Activated CD4-positive, alpha-beta T cell treated with anti-CD3 and anti-CD28 coated beads, Interleukin-2, amount 50 U/mL, for 1 hour (primary cell): ENCODE measurements at places on chromosomes 5 and 9.

GRCh38 chr5:56281489-56282165 is 48.5 kb upstream of the ANKRD55 start:
- DNase-seq = no peak

- DNase-seq = no peak
Observed at GRCh38 chr5:16777432-16777831, 158.7 kb downstream of the MYO10 start.

- no peak for DNase-seq
Observed at GRCh38 chr9:131522257-131523085, 8.6 kb downstream of the UCK1 start.

GRCh38 chr9:12778389-12778788 is 3.6 kb downstream of the LURAP1L start:
- DNase-seq = no peak

DNA sequence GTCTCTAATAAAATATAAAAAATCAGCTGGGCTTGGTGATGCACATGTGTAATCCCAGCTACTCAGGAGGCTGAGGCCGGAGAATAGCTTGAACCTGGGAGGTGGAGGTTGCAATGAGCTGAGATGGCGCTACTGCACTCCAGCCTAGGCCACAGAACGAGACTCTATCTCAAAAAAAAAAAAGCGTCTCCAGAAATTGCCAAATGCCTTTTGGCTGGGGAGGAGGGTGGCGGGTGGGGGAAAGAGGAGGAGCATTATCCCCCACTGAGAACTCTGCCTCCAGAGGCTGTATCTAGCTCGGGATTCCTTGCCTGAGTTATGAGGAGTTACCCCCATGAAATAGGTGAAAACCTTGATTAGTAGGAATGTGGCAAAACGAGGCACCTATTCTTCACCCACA is 4.8 kb downstream of the ROPN1L start:
- DNase-seq = no peak

- no peak for DNase-seq
Observed at GRCh38 chr5:122424132-122424531, 112.1 kb downstream of the SNCAIP start.

DNA sequence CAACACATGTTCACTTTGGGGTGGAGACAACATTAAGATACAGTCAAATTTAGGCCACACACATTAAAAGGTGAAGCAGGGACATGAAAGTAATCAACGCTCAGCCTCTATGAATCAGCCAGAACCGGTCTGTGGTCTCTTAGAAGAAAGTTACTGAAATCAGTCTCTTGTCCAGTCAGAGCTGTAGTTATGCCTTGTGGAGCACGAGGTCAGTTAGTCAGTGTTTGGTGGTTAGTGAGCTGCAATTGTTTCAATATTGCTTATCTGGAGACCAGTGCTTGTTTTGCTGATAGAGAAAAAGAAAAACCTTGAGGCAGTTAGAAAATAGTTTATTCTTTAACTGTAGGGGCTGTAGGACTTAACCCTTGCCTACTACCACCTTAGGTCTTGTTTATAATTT is 157.8 kb upstream of the RASEF start:
- DNase-seq = no peak

GRCh38 chr9:700365-701282 is 140.9 kb upstream of the DMRT1 start:
- no peak for DNase-seq

GRCh38 chr5:170252720-170253350 is 20.1 kb downstream of the C5orf58 start:
- no peak for DNase-seq

DNA sequence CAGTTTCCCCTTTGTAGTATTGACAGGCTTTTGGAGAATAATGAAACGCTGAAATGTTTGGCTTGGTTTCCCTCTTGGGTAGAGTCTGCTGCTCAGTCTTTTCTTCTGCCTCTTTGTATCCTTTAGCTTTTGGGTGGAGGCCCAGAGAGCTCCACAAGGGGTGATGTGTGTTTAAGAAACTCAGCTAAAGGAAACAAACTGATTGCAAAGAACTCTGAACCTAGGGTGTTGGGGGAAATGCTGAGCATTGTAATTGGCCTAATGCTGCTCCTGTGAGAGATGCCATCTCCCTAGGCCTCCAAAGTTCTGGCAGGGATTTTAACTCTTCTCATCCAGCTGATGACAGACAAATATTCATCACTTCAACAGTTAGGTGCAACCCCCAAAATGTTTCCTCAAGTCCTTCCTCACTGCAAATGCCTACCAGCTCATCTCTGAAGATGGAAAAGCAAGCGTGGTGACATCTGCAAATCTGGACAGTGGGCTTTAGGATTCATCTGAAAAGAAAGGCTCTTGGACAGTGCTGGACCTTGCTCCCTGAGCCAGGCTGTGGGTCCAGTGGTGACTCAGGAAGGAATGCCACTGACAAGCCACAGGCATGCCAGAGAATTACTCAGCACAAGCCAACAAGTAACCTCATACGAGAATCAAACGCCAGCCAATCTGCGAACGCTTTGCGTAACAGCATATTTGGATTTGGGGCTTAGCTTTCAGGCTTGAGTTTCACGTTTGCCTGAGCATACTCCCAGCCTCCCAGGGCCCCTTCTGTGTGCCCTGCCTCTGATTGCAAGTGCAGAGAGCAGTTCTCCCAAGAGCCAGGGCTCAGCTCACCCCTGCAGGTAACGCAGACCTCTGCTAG is 30.5 kb upstream of the ZSWIM6 start:
- no peak for DNase-seq

DNA sequence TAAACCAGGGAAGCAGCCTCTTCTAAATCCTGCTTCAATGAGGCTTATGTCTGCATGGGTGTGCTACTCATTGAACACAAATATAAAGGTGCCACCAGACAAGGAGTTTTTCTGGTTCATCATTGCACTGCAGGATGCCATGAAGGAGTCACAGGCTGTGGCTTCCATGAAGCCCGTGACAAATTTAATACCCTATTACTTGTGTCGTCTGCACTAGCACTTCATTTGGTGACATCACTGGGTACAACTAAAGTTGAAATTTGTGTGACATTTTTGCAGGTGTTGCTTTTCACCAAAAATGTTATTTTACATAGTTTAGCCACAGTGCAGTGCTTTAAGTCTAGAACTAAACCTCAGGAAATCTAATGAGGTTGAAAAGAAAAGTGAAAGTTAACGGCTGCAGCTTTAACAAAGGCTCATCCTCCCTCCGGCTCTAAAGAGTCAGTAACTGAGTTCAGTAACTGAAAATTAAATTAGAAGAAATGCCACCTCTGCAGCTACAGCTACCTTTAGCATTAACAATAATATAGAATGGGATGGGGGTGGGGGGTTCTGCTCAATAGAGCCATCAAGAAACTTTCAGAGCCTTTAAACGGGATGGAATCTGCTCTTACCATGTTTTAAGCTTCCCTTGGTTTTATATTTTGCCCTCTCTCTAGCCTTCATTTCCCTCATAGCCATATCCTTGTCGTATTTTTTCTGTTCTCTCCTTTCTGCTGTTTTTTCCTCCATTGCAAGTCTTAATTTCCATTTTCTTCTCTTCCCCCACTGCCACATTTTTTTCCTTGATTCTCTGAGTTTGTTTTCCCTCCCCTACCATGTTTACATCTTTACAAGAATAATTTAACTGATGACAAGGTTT is 233.8 kb upstream of the TMEM161B start:
- no peak for DNase-seq

DNA sequence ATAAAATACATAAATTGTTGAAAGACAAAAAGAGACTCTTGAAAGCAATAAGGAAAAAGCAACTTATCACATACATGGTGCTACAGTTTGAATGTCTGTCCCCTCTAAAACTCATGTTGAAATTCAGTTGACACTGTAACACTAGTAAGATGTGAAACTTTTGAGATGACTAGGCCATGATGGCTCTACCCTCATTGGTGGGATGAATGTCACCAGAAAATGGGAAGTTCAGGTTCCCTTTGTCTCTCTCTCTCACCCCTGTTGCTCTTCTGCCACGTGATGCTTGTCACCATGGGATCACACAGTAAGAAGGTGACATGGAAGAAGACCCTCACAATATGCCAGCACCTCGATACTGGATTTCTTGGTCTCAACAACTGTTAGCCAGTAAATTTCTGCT is 50.3 kb upstream of the SPTLC1 start:
- no peak for DNase-seq

DNA sequence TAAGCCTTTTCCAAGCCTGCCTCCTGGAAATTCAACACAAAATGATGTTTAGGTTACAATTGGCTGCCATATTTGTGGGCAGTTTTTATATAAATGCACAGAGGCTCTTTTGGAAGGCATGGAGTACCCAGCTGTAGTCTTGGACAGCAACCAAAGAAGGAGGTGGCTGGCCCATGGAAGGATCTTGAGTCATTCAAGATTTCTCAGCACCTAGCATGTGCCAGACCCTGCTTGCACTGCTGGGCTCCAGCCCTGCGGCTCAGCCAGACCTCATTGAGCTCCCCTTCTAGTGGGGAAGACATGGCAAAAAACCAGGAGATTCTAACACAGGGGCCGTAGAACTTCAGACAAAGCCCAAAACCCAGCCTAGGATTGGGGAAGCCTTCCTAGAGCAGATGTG is 22.1 kb downstream of the JADE2 start:
- DNase-seq = no peak

DNA sequence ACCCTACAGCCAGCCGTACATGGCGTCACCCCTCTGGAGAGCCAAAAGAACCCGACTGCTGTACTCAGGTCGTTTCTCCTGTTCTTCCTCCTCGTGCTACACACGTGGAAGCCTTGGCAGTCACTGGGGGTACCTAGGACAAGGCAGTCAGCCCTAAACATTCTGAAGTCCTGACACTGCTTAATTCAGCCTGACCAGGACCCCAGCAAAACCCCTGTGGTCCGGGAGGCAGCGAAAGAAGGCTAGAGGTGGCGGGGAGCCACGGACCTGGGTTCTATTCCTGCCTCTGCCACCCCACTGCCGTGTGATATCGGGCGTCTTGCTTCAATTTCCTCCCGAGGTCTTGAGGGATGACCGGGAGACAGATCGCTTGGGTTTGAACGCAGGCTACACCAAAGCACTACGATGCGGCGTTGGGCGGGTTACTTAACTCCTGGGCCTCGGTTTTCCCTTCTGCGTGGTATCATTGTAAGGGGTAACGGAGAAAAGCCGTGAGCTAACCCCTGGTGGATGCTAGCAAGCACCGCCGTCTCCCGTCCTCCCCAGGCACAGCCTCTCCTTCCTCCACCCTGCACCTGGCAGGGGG is 429 bp upstream of the ARL10 start:
- no peak for DNase-seq

DNA sequence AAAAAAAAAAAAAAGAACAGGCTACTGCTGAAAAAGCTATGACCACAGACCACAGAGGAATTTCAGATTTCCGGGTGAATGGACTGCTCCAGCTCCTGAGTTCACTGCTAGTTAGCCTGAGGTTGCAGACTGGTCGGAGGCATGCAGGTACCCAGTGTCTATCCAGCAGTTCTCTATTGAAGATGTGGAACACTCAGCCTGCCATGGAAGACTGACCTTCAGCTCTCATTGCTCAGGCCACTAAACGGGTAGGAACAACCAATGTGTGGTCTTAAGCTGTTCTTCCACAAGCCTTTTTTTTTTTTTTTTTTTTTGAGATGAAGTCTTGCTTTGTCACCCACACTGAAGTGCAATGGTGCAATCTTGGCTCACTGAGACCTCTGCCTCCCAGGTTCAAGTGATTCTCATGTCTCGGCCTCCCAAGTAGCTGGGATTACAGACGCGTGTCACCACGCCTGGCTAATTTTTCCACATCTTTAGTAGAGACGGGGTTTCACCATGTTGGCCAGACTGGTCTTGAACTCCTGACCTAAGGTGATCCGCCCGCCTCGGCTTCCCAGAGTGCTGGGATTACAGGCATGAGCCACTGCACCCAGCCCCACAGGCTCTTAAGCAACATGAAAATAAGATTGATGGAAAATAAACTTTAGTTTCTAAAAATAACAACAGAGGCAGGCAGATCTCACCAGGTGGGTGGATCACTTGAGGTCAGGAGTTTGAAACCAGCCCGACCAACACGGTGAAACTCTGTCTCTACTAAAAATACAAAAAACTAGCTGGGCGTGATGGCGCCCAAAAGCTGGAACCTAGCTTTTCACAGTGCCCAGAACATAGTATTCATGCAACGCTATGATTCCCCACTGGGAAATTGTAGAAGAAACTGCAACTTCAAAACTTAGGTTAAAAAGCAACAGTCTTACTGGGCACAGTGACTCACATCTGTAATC is 20.0 kb upstream of the NPM1 start:
- no peak for DNase-seq

- no peak for DNase-seq
Observed at GRCh38 chr9:97755618-97756267, 58.6 kb upstream of the XPA start.

DNA sequence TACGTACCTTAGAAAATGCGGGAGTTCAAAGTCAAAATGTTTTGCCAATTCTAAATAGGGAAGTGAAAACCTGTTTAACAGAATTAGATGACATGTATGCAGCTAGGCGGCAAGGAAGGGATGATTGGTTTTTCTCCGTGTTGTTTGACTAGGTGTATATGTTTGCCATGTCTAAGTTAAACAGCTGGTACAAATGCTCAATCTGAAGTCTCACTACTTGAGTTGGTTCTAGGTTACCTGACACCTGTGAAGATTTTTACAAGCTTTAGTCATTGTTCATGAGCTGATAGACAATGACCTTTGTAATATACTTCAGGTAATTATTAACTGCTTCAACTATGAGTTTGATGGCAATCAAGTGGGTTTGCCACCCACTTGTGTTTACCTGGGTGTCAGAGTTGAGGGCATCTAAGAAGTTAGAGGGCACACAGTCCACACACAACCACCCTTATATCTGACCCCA is 74.3 kb downstream of the SLC44A1 start:
- DNase-seq = no peak

- no peak for DNase-seq
Observed at GRCh38 chr5:38715696-38716095, 130.1 kb upstream of the OSMR start.

DNA sequence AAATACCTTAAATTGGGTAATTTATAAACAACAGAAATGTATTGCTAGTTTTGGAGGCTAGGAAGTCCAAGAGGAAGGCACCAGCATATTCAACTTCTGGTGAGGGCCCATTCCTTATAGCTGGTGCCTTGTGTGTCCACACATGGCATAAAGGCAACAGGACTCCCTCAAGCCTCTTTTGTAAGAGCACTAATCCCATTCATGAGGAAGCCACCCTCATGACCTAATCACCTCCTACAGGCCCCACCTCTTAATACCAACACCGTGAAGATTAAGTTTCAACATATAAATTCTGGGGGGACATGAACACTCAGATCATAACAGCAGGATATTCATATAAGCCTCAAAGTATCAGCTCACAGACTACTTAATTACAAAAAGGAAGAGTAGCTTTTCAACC is 4.0 kb upstream of the PLAC8L1 start:
- no peak for DNase-seq
